ENCODE measurements at places on chromosomes 11 and 22.

- DNase-seq: no peak
Observed at GRCh38 chr22:44627521-44628139, 74.4 kb upstream of the PRR5 start.

- no peak for DNase-seq
Observed at GRCh38 chr11:127925475-127925874, 661.9 kb downstream of the ETS1 start.

DNA sequence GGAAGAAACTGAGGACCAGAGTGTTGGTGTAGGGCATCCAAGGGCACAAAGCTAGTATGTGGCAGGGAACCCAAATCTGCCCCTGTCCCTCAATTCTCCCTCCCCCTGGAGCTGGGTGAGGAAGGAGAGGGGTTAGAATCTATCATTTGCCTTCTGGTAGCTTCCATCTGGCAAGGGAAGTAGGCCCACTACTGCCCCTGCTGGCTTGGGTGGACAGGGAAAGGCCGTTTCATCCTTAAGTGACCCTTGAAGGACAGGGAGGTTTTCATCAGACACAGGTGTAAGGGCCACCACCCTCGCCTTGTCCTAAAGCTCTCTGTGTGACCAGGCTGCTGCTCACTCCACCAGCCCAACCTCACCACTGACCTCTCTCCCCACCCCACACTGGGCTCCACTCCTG lies 22.1 kb downstream of the NECTIN1 start:
- DNase-seq: no peak

GRCh38 chr22:19064354-19065054 lies 57.7 kb downstream of the DGCR2 start:
- no peak for DNase-seq

DNA sequence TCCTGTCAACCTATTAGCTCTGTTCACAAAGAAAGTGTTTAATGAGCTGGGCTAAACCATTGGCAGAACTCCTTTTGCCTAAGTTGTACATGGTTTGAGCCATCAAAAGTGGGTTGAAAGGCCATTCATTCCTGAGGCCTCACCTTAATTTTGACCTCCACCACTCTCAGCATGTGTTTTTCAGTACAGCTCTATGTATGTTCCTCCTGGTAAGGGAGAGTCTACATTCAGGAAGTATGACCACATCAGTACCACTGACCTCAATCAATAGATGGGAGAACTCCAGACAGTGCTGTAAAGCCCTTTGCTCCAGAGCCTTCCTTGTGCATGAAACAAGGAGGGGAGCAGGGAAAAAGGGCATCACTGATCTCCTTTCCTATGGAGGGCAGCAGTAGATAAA lies 87.8 kb upstream of the CARD18 start:
- DNase-seq: no peak

GRCh38 chr11:69840371-69841169 lies 21.4 kb upstream of the FGF3 start:
- no peak for DNase-seq

GRCh38 chr11:73359930-73360742 lies 16.1 kb upstream of the RELT start:
- DNase-seq: peak; percentile 76

GRCh38 chr22:42906605-42907348 lies 49.7 kb upstream of the ARFGAP3 start:
- no peak for DNase-seq

- DNase-seq: no peak
Observed at GRCh38 chr11:72349053-72349452, 85.3 kb downstream of the CLPB start.

GRCh38 chr22:49418341-49418894 lies 409.3 kb downstream of the BRD1 start:
- no peak for DNase-seq

DNA sequence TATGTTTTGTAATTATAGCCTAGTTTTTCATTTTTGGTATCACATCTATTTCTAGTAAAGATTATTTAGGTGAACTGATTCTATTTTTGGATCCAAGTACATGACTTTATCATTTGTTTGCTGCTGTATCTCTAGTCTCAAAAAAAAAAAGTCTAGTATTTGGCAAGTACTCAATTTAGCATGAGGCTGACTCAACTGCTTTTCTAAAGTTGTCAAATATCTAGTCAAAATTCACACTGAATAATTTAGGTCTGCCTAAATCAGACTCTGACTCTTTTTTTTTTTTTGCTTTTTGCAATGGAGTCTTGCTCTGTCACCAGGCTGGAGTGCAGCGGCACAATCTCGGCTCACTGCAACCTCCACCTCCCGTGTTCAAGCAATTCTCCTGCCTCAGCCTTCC lies 2.4 kb downstream of the OOSP4A start:
- no peak for DNase-seq

DNA sequence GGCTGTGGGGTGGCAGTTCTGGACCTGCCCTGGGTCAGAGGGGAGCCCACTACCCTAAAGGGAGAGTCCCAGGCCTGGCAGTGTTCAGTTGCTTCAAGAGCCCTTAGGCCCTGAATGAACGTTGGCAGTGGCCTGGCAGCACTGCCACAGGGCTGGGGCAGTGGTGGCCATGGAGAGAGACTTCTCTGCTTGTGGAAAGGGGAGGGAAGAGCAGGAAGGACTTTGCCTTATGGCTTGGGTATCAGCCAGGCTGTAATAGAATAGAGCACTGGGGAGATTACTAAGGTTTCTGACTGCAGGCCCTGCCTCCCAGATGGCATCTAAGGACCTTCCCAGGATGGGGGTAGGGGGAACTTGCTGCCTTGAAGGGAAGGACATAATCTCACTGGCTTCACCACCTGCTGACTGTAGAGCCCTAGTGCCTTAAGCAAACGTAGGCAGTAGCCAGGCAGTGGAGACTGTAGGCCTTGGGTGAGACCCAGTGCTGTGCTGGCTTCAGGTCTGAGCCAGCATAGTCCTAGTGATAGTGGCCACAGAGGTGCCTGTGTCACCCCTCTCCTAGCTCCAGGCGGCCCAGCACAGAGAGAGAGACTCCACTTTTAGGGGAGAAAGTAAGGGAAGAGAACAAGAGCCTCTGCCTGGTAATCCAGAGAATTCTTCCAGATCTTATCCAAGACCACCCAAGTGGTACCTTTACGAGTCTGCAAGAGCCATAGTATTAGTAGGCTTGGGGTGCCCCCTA lies 27.6 kb downstream of the PLA2G6 start:
- DNase-seq: no peak

- no peak for DNase-seq
Observed at GRCh38 chr11:17827006-17827405, 92.4 kb downstream of the KCNC1 start.

GRCh38 chr22:20296598-20296997 lies 23.3 kb downstream of the DGCR6L start:
- no peak for DNase-seq

DNA sequence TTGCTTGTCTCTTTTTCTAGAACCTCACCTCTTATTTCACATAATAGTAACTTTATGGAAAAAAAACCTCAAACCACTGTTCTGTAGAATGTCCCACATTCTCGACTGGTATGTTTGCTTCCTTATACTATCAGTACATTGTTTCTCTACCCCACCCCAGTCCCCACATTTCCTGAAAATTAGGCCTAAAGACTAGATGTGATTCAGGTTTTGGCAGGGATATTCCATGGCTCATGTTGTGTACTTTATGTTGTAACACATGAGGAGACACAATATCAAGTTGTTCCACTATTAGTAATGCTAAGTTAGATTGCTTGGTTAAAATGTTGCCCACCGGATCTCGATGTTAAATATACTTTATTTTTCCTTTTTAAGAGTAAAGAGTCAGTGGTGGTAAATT lies 34.7 kb downstream of the DDIAS start:
- no peak for DNase-seq

GRCh38 chr11:123195188-123196059 lies at the start of gene CLMP:
CLMP (minus strand) TSS chr11:123195248; CDS start chr11:123194940, 308 bp downstream.
- DNase-seq: peak; percentile 59

DNA sequence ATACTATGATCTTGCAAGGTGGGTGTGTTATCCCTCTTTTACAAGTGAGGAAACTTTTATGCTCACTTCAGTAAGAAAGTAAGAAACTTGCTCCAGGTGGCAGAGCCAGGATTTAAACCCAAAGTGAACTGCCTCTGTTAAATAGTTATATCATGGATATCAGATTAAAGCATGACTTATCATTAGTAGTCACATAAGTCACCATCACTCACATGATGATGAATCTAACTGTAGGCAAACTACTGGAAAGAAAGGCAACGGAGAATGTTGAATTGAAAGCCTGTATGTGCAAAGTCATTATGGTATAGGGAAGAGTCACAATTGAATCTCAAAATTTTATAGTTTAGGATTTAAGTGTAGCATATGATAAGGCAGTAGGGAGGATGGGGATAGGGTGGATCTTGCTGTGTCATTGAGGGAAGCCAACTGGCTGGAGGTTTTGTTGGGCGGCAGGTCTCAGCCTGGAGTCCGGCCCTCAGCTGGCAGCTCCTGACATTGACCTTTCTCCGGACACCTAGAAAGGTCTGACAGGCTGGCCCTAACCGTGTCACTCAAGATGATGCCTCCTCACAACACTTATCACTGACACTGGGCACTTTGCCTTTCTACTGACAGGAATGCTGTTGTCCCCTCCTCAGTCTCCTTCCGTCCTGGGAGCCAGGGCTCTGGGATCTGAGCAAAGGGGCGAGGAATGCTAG lies 98.3 kb downstream of the EMSY start:
- no peak for DNase-seq

All from activated CD4-positive, alpha-beta T cell treated with anti-CD3 and anti-CD28 coated beads, Interleukin-2, amount 10 ng/mL, durations not matched to agents 24 days and 14 days (primary cell).